ENCODE measurements at places on chromosomes 16 and 17. TPM values are rescaled to one million over a fixed set of nuclear protein-coding genes. Genes with fewer than 3 reads are reported as not detected.

Gene PMP22
- 323 TPM for total RNA-seq

Gene TUBG2
- 23.5 TPM for total RNA-seq

Gene KRTAP4-6
- total RNA-seq, result not detected

Gene SLC26A11
- total RNA-seq, result 16.2 TPM

Gene ZSCAN10
- total RNA-seq, result not detected

Gene GJD3
- 1.3 TPM for total RNA-seq

Gene HS3ST2
- 0.04 TPM for total RNA-seq

Gene CLEC18A
- 0.10 TPM for total RNA-seq

Gene SIAH1
- total RNA-seq, result 14.5 TPM

All from A549 treated with DMSO at 1 μM for 4 hours (cell line).